ENCODE measurements at places on chromosomes 16 and 17.

DNA sequence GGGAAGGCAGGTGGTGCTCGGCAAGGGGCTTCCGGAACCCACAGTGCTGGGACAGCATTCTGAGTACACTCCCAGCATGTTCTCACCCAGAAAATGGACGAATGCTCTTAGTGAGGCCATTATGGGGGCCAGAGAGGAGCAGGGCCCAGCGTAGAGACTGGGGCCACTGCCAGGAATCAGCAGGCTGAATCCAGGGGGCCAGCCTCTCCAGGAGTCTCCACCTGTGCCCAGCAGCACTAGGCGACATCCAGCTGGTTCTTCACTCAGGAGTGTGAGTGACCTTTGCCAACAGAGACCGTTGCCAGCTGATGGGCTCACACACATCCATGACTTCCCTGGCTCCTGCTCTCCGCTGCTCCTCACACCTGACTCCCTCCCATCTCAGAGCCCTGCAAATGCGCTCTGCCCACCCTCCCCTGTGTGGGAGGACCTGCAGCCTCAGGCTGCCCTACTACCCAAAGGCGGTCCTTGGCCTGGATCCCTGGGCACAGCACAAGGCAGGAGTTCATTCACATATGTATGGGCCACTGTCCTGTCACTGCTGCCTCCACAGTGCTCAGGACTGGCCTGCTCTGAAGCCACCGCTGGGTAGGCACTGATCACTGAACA is 5.1 kb downstream of the RHBDF1 start:
- no peak for DNase-seq

DNA sequence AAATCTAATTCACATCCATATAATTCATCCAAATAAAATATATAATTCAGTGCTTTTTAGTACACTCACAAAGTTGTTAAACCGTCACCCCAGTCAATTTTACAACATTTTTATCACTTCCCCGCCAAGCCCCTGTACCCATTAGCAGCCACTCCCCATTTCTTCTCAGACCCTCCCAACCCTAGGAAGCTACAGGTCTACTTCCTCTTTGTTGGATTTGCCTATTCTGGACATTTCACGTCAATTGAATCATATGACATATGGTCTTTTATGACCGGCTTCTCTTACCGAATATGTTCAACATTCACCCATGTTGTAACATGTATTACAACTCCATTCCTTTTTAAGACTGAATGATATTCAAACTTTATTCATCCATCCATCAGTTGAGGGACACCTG is 19.9 kb upstream of the MLKL start:
- no peak for DNase-seq

- DNase-seq = no peak
Measured at GRCh38 chr16:29784157-29784556, 6.1 kb downstream of the ZG16 start.

GRCh38 chr17:74427763-74428153 is 4.1 kb upstream of the GPRC5C start:
- no peak for DNase-seq

- DNase-seq = no peak
Measured at GRCh38 chr16:30766206-30766932, 4.2 kb downstream of the RNF40 start.

DNA sequence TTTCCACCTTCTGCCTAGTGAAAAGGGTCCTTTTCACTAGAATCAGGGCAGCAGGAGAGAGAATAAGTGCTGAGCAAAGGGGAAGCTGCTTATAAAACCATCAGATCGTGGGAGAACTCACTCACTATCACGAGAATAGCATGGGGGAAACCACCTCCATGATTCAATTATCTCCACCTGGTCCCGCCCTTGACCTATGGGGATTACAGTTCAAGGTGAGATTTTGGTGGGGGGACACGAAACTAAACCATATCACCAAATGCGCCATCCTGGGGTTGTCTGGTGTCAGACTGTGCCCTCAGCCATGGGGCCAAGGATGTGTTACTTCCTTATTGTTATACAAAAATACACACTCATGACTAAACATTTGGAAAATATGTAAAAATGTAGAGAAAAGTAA is 10.4 kb upstream of the KATNB1 start:
- no peak for DNase-seq

DNA sequence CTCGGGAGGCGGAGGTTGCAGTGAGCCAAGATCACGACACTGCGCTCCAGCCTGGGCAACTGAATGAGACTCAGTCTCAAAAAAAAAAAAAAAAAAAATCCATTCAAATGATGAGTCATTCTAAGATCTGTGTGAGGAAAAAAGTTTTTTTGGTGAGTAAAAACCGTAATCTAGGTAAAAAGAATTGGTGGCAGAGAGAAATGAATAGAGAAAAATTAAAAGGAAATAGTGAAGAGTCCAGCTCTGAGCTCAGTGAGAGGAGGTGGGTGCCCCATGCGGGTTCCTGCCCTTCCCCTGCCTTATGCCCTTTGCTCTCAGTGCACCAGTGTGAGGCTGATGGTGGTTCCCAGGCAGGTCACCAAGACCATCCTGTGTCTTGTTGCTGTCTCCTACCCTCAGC is 20.9 kb downstream of the GAN start:
- DNase-seq = no peak

DNA sequence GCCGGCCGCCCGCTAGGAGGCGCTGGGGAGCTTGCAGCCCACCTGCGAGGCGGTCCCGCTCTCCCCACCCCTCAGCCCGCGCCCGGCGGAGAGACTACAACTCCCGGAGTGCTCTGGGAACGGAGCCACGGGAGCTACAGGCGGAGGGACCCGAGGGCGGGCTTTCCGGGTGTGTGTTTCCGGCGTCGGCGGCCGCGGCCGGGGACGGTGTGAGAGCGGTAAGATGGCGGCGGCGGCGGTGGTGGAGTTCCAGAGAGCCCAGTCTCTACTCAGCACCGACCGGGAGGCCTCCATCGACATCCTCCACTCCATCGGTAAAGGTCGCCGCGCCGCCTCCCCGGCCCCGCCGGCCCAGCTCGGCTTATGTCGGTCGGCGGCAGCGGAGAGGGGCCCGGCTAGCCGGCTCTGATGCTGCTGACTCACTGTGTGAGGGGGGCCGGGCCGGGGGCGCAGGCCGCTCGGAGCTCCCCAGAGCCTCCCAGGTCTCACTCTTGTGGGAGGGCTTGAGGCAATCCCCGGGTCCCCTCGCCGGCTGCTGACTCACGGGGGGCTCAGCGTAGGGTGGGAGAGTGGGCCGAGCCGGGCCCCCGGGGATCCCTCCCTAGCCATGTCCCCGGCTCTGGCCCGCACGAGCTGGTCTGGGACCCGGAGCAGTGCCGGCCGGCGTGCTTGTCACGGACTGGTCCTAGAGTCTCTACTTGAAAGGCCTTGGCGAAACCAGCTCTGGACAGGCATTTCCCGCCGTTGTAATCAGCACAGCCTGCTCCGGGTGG is at the start of gene PSMD11:
Gene PSMD11 (plus strand): TSS at position 210 of the 773 bp plus-strand sequence. CDS start 14 bp downstream, at position 224.
- peak; percentile 84 for DNase-seq

DNA sequence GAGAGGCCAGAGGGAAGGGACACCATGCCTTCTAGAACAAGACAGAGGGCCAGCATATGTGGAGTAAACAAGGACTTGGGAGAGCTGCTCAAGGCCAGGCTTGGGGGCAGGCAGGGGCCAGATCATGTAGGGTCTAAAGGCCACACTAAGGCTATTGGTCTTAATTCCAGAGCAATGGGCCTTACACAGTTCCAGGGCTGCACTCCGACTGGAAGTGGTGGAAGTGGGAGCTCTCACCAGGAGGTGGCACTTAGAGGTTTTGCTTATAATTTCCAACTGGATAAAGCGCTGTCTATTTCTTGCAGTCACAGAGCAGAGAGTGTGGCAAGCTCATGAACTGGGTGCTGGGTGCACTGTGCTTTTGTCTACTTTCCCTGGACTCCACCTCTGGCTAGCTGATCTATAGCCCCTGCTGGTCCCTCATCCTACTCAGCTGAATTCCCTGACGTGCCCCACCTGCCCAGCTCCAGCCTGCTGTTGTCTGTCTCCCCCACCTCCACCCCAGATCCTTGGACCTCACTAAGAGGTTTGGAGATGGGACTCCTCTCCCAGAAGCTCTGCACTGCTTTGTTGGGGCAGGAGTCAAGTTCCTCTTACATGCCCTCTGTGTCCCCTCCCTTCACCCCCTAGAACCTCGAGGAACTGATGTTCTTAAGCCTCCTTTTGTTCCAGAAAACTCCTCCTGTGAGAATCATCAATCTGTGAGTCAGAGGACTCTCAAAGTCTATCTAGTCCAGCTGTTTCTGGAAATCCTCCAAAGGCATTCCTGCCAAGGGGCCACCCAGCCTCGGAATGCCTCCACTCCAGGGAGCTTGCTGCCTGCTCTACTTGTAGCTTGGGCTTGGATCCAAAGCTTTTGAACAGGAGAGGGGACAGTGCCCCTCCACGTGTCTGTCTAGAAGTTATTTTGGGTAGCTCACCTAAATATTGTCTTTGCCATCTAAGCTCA is 48.1 kb upstream of the KSR1 start:
- DNase-seq = no peak

- peak; percentile 67 for DNase-seq
Measured at GRCh38 chr16:27364493-27365141, 37.4 kb upstream of the IL21R start.

DNA sequence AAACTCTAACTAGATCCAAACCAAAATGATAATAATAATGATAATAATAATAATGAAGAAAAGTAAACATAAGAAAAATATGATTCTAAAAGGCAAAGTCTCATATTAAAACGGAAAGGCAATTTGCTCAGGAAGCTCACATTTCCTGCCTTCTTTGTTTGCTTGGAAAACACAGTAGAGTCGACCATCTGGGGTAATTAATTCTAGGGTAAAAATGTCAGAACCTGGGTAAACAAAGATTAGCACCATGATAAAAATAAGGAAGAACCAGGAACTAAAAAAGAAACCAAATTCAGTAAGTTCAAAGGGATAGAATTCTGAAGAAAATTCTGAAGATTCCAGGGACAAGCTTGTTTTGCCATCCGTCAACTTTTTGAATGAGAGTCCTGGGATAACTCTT is 16.2 kb downstream of the KRABD2 start:
- no peak for DNase-seq

DNA sequence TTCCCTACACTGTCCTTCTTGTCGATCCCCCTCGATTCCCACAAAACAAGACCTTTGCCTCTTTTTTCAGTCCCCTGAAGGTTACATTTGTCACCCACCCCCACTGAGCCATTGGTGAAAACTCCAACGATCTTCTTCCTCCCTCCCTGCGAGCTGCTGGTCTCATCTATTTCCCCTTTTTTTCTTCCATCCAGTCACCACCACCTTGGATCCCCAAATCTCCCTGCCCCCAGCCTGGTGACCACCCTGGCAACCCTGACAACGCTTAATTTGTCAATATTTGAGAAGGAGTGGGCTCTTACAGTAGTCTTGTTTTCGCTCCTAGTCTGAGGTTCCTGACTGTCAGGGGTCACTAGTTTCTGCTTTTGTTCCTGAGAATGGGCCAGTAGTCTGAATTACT is 62.9 kb downstream of the SMPD3 start:
- DNase-seq = no peak

GRCh38 chr16:75798714-75799113 is 72.4 kb upstream of the CPHXL start:
- no peak for DNase-seq

- DNase-seq = no peak
Measured at GRCh38 chr17:56897646-56898424, 16.0 kb downstream of the TRIM25 start.

GRCh38 chr16:88782454-88783390 is 2.3 kb downstream of the PIEZO1 start:
- DNase-seq = no peak

DNA sequence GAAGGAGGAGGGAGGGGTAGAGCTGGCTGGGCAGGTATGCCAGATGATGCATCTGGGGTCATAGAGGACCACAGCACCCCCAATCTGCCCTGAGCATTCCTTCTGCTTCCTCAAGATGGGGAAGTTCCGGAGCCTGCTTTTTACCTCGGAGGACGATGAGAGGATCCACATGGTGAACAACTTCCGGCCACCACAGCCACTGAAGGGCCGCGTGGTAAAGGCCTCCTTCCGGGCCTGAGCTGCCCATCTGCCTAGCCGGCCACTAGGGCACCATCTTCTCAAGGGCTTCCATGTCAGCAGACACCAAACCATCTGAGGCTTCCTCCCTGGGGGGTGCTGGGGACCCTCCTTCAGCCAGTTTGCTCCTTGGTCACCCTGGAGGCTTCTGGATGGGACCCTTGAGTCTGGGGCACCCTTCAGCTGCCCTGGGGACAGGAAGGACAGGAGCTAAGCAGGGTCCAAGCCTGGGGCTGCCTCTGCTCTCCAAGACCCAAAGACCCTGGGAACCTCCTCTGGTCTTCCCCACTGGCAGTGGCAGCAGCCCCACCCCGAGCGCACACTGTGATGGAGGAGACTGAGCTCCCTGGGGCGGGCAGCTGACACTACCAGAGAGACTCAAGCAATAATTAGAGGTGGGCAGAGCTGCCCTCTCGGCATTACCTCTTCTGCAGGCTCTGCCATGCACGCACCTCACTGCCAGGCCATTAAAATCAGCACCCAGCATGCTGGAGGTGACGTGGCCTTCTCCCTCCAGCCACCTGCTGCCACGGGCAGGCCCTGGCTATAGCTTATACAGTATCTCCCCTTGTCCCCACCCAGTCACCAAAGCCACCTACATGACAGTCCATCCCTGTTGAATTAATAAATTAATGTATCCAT is 9.3 kb downstream of the CA7 start:
- DNase-seq = no peak

GRCh38 chr17:2170023-2170422 is 115.1 kb downstream of the HIC1 start:
- no peak for DNase-seq

- no peak for DNase-seq
Measured at GRCh38 chr17:80024206-80024972, 11.3 kb downstream of the TBC1D16 start.

DNA sequence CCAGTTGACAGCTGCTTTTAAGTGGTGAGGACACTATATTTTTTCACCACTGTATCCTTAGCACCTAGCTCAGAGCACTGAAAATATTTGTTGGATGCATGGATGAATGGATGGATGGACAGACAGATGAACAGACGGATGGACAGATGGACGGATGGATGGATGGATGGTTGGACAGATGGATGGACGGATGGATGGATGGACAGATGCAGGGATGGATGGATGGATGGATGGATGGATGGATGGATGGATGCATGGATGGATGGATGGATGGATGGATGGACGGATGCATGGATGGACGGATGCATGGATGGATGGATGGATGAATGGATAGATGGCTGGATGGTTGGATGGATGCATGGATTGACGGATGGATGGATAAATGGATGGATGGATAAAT is 12.4 kb upstream of the SLC5A11 start:
- no peak for DNase-seq

- DNase-seq = peak; percentile 24
Measured at GRCh38 chr16:19583665-19584300, 28.3 kb downstream of the VPS35L start.

DNA sequence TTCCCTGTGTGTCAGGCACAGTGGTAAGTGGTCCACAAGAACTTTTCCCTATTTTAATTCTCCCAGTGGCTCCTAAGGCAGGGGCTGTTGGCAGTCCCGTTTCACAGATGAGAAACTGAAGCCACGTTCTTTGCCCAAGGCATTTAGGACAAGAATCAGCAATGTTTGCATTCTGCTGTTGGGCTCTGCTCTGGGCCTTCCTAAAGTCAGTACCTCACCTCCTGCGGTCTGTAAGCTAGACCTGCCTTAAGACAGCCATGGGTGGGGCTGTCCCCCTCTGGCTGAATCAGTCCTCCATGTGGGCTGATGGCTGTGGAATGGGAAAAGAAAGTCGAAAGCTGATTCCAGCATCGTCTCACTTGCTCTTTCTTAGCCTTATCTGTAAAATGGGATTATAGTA is 304.8 kb downstream of the MAF start:
- DNase-seq = no peak
